ENCODE measurements at places on chromosomes 4 and X.

DNA sequence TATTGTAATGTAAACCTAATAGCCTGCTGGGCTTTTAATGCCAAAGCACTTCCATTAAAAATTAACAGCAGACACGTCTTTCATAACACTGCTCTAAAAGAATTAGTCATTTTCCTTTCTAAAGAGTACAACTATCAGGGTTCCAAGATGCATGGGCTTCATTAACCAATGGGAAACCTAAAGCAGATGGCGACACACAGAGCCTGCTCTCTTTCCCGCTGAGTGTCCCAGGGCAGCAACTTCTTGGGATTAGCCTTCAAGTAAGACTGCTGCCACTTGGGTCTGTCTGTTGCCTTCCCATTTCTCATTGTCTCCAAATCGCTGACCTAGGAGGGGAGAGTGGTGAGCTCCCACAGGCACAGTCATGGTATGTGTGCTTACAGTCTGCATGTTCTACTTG lies 14.0 kb upstream of the PHKA2 start:
- no peak for DNase-seq

GRCh38 chr4:63817196-63817865 lies 591.9 kb downstream of the TECRL start:
- DNase-seq, result no peak

DNA sequence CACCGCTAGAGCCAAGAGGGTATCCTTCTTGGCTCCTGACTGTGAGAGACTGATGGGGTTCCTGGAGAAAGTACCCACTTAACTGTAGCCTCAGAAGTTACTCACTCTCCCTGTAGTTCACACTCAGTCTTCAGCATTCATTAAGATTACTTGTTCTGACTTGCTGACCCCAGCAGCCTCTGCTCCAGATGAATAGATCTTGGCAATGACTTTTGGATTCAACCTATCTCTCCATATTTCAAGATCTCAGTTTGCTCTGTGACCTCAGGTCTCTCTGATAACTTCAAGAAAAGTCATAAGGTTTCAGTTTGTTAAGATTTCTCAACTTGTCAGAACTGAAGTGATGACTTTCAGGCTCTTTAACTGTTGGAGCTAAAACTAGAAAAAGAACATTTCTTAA lies 825.6 kb downstream of the PCDH7 start:
- no peak for DNase-seq

GRCh38 chr4:37769391-37769989 lies 57.0 kb upstream of the PGM2 start:
- no peak for DNase-seq

GRCh38 chr4:6806924-6807626 lies 24.5 kb downstream of the KIAA0232 start:
- DNase-seq, result no peak

GRCh38 chr4:184281231-184282139 lies 63.8 kb upstream of the ENPP6 start:
- DNase-seq, result no peak

DNA sequence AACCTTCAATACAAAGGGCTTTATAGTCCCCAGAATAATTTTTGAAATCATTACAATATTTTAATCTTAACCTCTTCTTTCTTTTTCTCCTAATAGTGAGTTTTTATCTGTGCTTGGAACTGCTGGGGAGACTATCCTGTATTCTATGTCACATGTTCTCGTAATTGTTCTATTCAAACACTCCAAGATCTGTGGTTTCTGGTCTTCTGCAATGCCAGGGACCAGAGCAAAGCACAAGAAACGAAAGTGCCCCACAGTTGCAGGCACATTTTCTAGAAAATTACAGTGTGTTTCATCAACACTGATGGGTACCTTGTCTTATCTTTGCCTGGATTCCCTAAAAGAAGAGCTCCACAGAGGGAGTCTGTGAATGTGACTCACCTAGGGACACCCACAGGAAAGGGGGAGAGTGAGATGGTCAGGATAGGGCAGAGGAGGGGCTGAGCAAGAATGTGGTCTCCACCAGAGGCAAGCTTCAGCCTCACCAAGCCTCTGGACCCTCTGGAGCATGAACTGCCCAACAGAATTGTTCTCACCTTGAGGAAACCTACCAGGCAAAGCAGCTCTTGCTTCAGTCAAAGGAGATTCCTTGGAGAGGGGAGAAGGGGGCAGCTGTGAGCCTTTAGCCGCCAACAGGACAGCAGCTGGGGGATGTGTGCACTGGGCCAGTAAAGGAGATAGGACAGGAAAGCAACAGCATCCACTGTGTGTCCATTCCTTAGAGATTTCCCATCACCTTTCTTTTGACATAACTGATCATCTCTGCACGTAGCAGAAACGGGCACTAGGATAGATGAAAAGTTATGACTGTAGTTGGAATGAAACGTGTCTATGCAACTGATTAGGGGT lies 25.9 kb downstream of the UNC5C start:
- DNase-seq, result no peak

DNA sequence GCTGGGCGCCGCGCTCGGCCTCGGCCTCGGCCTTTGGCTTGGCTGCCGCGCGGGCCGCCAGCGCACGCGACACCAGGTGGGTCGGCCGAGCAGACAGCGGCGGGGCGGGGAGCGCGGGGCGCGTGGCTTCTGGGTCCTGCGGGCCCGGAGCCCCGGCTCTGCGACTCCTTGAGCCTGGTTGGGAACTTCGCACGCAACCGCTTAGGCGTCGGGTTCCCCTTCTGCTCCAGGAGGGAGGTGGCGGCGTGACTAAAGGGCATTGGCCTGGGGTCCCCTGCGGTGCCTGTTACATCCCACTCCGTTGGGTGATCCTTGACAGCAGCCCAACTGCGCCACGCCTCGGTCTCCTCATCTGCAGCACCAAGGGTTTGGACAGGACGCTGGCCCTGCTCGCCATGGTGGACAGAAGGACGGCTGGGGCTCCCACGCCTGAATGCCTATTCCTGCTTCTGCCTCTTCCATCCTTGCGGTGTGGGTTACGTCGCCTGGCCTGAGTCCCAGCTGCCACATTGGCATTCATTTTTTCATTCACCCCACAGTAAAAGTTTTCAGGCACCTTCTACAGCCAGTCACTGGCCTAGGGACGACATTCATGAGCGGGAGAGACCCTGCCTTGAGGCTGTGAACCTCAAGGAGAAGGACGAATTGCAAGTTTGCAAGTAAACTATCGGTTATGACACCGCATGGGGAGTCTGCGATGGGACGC lies 631 bp downstream of the EVC start:
- no peak for DNase-seq

DNA sequence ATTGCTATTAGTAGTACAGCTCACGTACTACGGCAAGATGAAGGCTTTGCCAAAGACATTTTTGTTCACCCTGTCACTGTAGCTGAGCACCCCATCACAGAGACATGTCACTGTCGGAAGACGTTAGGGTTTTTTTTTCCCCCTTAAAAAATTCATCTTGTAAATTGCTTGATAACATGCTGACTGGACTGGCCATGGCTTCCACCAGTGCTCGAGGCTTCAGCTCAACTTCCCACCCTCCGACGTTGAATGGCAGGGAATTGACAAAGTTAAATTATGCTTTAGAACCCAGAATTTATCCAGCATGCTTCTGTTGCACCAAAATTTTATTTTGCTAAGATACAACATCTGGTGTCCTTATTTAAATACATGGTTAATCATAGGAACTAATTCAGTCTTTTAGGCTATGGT lies 707 bp upstream of the OTUD4 start:
- no peak for DNase-seq

GRCh38 chr4:17797808-17798207 lies 12.7 kb downstream of the DCAF16 start:
- DNase-seq, result no peak

DNA sequence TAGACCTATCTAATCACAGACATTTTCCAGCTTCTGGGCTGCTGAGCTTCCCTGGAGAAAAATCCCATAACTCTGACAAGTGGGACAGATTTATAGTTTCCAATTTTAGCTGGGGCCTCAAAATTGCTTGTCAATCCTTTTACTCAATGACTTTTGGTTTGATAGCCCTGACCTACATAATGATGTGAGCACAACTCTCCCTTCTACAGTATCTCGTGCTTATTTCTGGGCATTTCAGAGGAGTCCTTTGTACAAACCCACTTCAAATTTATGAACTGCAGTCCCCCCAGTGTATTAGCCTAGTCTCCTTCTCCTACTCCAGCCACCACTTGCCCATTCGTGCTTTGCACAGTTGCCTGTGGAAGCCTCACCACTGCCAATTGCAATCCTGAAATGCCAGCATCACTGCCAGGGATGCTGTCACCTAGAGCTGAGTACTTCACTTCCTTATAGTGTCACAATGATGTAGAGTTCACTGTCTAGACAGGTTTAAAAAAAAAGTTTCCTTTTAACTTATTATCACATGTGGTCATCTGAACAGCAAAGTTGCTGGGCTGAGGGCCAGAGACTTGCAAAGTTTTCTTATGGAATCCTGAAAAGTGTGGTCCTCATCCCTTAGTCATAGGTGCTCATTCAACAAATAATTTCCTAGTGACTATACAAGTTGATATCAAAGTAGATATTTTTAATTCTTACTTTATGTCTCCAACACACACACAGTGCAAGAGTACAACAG lies 21.2 kb downstream of the TRAM1L1 start:
- DNase-seq, result no peak

DNA sequence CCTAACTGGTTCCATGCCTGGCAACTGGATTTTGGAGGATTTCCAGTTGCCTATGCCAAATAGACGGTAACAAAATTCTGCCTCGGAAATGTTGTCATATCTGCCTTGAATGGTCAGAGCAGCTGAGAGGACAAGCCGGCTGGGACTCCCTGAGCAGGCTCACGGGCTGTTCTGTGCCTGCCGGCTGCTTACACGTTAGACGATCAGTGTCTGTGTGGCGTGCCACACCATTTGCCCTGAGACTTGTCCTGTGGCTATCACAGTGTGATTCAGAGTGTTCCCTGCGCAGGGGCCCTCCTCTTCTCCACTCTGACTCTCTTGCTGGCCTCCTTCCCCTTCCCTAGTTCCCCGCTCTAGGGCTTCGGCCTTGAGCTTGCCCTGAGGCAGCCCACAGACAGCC lies 42.4 kb downstream of the RAI2 start:
- no peak for DNase-seq

DNA sequence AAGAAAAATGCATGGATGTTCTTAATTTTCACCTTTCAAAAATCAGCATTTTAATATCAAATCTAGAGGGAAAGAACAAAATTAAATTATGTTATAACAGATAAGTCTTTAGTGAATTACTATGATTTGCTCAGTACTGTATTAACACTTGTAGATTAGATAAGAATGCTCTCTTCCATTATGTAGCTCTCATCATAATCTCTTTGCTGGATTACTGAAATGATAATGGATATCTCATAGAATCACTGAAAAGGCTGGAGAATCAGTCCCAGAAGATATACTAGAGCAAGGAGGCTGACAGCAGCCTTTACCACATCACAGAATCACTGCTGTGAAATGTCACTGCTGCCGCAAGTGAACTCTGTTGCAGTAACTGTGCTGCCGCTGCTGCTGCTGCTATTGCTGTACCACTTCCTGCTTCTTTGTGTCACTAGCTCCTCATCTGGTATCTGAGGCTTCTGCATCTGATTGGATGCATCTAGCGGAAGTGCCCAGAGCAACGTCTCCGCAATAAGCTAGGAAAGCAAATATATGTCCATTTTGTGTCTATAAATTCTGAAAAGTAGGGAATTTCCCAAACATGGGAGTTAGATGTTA lies 738.2 kb downstream of the ADGRL3 start:
- DNase-seq, result no peak

DNA sequence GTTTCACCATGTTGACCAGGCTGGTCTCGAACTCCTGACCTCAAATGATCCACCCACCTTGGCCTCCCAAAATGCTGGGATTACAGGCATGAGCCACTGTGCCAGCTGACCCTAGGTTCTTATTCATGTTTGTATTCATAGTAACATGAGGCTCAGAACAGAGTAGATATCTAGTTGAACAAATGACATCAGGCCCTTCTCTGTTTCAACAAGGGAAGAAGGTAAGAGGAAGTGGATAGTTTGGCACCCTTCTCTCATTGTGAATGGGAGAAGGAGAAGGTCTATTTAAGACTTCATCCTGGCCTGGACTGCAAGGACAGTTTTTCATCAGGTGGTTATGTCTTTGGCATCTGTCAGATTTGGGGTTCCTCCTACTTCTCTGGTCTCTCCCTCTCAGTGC lies 13.8 kb downstream of the GJB1 start:
- peak; percentile 61 for DNase-seq

DNA sequence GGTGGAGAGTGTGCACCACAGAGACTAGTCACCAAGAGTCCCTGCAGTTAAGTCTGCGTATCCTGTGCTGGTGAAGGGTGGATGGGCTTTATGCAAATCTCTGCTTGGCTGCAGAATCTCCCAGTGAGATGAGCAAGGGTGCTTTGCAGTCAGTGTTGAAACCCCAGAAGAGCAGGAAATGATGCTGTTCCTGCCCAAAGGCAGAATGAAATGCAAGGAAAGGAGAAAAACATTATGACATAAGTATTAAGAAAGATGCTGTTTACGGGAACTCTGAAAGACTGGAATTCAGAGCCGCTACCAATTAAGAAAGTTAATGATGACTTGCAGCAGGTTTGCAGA lies 25.4 kb upstream of the ACSL1 start:
- DNase-seq, result no peak

DNA sequence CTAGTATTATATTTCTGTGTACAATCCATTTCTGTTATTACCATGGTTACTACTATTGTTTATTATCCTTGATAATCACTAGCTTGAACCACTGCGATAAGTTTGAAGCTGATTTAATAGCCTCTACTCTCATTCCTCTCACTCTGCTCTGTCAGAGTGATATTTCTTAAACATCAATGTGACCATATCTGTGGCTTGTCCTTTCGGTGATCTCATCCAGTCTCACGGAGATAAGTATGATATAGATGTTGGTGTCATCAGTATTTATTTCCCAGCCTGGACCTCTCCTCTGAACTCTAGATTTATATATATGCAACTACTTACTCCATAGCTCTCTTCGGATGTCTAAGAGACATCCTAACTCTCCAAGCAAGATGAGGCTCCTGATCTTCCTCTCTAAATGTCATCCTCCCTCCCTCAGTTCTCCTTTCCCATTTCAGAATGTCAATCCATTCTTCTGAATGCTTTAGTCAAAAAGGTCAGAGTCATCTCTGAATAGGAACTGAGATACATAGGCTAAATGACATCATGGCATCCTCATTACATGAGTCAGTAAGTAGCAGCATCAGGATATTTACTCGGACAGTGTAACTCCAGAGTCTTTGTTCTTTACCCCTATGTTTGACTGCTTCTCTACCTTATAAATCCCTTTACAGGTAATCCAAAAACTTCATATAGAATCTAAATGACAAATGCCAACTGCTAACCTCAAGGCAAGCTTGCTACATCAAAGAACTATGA lies 129.5 kb downstream of the PACRGL start:
- DNase-seq, result no peak

DNA sequence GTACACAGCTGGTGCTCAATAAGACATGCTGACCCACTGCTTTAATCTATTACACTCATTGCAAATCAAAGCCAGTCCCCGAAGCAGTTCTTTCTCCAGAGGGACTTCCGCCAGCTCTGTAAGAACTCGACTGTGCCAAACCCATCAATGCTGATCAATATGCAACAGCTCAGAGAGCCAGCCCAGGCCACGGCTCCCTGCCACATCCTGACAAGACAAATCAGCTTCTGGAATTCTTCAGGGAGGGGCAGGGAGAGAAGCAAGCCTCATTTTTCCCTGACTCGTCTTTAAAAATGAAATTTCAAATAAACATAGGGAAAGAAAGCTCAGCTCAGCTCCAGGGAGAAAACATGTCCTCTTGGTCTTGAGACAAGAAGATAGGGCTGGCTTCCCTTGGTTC lies 5.3 kb upstream of the ADRA2C start:
- DNase-seq, result no peak

- DNase-seq, result no peak
Observed at GRCh38 chr4:102604222-102604940, 103.2 kb downstream of the NFKB1 start.
